Activated CD4-positive, alpha-beta T cell treated with anti-CD3 and anti-CD28 coated beads, Interleukin-2, amount 50 U/mL, for 1 hour (primary cell): ENCODE measurements at places on chromosomes 3 and 15.

- DNase-seq: no peak
Measured at GRCh38 chr3:59968513-59969045, 918.8 kb upstream of the CFAP20DC start.

GRCh38 chr3:58963928-58964503 is 85.8 kb downstream of the CFAP20DC start:
- no peak for DNase-seq

DNA sequence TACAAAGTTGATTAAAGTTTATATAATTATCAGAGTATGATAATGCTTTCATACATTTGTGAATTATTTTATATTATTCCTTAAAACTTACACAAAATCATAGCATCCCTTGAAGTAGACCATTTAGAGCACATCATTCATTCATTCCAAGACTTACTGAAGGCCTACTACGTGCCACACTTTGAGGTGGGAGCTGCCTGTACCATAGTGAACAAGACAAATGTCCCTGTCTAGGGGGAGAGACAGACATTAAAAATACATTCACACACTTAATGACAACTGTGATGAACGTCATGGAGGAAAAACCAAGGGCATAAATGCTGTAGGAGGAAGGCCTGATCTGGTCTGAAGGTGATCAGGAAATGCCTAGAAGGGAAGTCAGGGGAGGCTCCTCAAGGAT is 12.1 kb downstream of the MCCC1 start:
- DNase-seq: no peak

DNA sequence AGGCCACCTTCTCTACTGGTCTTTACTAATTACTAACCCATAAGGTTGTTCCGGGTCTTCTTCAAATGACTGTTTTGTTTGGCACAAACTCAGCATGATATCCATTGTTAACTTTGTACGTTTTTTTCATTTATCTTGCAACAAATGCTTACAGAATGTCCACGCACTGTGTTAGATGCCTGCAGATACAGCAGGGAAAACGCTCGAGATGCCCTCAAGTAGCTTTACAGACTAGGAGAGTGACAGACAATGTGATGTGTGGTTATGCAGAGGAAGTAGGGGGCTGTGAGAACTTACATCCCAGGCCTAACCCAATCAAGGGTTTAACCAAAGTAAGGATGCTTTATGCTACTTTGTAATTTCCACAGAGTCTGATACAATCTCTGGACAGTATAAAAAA is 949 bp upstream of the RFC4 start:
- no peak for DNase-seq

GRCh38 chr3:127949446-127950055 is 34.5 kb downstream of the KBTBD12 start:
- no peak for DNase-seq

GRCh38 chr3:25508901-25509300 is 80.8 kb downstream of the RARB start:
- no peak for DNase-seq

GRCh38 chr3:14110699-14111098 is 14.0 kb downstream of the CHCHD4 start:
- no peak for DNase-seq

GRCh38 chr3:165440380-165440779 is 244.2 kb upstream of the SLITRK3 start:
- no peak for DNase-seq

- no peak for DNase-seq
Measured at GRCh38 chr3:17132286-17133115, 247.7 kb downstream of the PLCL2 start.
